Stimulated activated CD4-positive, alpha-beta T cell treated with anti-CD3 and anti-CD28 coated beads, Interleukin-1b, Interleukin-23, amount 100 ng/mL, for 1 hour (primary cell): ENCODE measurements at places on chromosomes 6 and 20.

DNA sequence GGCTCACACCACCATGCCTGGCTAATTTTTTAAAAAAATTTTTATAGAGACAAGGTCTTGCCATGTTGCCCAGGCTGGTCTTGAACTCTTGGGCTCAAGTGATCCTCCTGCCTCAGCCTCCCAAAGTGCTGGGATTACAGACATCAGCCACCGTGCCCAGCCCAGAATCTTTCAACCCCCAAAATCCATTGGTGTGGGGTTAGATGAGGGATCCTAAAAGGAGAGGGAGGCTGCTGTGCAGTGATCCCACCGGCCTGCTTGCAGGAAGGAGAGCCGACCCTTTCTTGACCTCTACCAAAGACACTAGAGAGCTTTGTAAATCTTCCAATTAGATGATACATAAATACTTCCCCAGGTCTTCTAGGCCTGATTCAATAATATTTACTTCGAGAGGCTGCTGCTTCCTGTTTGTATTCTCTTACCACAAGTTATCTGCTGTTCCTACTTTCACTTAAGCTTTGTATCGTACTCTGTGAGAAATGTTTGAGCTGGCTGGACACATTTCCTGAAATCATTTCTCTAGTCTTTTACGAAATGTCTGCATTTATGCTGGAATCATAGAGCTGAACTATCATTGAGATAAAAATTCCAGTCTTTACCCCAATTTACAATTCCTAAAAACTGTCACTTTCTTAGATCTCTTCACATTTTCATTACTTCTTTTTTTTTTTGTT, 49.3 kb upstream of the IER3 start:
- no peak for DNase-seq

GRCh38 chr6:138662471-138662870, 111.1 kb upstream of the CCDC28A start:
- DNase-seq, result no peak

- no peak for DNase-seq
Measured at GRCh38 chr20:46021361-46022359, 7.4 kb upstream of the SLC12A5 start.

DNA sequence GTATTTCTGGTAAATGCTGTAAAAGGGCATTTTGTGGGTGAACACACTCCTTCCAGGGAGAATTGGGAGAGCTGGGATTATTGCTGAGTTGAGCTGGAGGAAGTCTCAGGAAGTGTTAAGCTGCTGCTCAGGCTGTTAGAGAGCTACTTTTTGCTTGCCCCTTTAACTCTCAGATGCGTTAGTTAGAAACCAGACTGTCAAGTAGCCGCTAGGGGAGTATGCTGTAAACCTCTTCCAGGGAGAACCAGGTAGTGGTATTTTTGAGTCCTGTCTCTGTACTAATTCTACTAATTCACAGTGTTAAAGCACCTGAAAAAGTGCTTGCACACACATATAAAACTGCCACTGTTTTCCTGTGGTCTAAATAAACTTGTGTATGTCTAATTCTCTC, 6.6 kb upstream of the GFRAL start:
- DNase-seq, result no peak

GRCh38 chr6:81979329-81979728, 226.8 kb upstream of the TENT5A start:
- DNase-seq, result no peak

GRCh38 chr6:90496258-90497016, 90.4 kb downstream of the MAP3K7 start:
- no peak for DNase-seq

DNA sequence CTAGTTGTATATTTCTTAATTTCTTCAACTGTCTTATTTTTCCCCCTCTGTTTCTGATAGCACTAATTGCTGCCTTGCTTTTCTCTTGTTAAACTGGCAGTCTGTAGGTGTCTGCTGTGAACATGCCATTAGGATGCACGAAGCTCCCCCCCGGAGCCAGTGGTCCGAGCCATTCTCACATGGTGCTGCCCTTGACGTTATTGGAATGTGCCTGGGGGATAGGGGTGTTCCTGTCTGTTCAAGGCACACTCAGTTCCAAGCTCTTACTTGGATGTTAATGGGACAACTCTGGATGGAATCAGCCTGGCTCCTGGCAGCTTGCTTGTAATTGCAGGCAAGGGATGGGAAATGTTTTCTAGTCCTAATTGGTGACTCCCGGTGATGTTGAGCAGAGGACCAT, 68.4 kb downstream of the RREB1 start:
- DNase-seq, result no peak

- no peak for DNase-seq
Measured at GRCh38 chr6:116533233-116533957, 12.1 kb downstream of the TRAPPC3L start.

DNA sequence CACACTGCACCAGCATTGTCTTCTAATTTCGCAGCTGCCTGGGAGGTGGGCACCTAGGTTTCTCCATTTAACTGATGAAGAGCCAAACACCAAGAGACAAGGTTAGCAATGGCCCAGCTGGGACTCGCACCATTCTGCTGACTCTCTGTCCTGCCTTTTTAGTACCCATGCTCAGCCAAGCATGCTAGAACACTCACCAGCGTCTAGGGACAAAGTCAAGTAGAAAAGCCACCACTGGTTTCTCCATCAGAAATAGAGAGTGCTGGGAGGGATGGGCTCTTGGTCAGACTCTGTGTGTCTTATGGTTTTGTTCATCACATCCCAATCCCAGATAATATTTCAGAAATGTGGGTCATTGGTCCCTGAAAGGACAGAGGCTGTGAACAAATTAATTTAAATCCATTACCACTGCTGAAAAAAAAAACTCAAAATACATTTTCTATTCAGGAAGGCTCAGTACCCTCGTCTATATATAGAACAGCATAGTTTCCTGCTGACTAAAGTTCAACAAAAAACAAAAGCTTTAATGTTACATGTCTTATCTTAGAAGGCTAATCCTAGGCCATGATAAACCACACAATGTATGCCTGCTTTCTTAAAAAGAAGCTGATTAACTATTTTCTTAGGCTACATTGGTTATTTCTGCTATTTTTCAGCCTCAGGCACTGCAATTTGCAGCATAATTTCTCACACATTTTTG, 111.0 kb downstream of the TBC1D7 start:
- no peak for DNase-seq

- no peak for DNase-seq
Measured at GRCh38 chr6:127298475-127298874, 31.8 kb downstream of the RNF146 start.

DNA sequence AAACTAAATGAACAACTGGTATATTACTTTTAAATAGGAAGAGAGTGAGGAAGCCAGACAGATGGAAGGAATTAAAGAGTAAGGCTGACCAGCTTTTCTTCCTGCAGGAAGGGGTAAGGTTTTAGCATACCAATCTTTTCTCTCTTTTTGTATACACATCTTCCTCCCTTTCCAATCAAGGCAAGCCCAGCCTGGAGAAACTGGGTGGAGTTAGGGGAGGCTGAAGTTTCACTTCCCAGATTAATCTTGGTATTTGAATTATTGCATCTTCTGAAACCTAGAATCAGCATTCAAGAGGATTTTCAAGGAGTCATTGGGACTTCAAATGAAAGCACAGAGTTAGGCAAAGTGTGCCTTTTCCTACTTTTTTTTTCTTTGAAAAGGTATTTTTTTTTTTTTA, 33.1 kb downstream of the TMEM14A start:
- DNase-seq, result no peak

DNA sequence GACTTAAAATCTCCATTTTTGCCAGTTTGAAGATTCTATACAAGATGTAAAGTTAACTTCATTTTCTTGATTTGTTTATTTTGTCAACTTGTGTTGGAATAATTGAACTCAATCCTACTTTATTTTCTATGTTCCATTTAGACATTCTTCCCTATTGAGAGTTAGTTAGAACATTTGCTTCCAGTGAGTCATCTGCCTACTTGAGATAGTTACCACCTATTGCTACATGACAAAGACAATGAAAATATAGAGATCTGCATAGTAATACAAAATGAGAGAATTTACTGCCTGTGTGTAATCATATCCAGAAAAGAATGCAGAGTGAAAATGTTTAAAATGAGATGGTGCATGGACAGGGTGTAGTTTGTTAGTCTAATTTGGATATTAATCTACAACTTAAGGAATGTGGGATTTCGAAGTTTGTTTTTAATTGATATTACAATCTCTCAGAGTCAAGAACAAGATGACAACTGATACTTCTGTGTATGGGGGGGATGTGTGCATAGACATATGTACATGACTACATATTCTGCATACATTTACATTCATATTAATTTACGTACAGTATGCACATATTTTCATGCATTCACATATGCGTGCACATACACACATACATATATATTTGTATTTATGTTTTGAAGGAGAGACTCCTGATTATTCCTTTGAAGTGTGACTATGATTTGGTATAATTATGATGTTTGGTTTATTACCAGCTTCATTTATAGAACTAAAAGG, 420.1 kb downstream of the NKAIN2 start:
- no peak for DNase-seq

DNA sequence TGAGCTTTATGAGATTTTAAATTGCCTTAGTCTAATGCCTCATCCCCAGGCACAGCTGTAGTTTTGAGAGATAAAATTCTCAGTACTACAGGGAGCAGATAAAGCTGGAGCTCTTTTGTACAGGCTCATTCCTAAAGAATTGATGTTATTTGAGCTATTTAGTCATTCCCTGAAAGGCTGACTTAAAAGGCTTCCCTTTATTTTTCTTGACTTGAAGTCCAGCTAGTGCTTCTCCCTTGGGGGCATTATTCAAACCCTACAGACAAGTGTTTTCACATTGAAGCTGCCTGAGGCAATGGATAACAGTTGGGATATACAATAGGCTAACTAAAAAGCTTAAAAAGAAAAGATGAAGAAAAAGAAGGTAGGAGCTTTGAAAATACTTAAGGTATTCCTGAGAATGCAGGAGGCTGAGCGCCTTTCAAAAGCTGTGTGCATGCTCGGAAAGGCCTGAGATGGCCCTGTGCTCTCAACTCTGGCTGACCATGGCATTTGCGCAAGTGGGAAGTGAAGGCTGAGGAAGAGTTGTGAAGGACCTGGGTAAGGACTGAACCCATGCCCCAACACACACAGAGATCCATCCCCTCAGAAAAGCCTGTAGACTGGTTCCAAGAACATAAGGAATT, 315.1 kb downstream of the SMOC2 start:
- no peak for DNase-seq

DNA sequence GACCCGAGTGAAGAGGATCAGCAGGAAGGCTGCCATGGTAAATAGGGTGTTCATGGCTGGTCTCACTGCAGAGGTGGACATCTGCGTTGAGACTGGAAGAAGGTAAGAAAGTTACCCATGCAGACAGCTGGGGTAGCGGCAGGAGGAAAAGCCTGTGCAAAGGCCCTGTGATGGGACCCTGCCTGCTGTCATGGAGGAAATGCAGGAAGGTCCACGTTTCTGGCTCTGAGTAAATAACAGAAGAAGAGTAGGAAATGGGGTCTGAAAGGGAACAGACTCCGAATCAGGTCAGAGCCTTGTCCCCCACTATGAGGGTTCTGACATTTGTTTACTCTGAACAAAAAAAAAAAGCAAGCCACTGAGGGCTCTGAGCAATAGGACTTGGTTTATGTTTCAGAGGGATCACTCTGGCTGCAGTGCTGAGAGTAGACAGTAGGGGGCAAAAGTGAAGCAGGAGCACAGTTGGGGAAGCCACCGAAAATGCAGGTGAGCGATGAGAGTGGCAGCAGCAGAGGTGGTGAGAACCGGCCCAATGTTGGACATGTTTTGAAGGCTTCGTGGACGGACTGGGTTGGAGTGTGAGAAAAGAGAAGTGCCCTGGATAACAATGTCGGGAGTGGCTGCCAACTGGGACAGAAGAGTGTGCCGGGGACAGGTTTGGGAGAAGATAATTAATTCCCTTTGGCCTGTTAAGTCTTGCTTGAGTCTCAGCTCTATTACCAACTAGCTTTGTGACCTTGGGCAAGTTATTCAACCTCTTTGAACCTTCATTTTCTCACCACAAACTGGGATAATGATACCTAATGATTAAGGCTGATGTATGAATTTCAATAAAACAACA, 57.9 kb upstream of the MAP7 start:
- DNase-seq, result peak; percentile 75

DNA sequence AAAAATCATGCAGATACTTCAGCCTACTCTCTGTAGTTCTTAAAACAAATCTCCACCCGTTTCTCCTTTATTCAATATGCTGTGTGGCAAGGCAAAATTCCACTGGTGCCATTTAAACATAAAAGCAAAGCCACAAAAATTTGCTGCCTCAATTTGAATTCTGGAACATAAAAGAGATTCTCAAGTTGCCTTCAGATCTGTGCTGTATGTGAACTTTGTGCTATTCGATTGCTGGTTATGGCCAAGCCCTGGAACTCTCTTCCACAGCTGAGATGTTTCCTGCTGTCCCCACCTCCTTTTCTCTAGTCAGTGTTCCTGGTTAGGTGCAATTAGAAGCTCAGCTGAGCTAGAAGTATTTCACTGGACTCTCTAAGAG, 395.3 kb upstream of the BTBD3 start:
- DNase-seq, result no peak

DNA sequence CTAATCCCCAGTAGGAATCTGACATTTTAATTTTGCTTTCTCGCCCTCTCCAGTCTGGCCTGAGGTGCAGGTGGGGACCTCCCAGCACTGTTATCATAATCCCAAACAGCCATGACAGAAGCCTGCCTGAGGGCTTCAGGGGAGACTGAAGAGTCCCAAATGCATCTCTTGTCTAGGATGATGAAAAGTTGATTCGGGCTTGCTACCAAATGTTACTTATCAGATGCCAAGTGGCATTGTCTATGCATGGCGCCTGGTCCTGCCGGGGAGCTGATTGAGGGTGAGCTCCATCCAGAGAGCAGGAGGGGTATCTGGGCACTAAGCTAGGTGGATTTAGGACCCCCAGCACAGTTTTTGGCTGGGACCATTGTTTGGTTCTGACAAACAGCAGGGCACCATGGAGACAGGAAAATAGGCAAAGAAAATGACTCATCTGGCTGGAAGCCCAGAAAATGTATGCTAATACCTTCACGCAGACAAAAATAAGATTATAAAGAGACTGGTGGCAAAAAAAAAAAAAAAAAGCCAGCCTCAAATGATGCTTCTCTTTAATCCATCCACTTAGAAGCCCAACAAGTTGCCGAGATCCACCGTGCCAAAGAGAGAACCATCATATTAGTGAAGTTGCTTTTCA, 513.7 kb upstream of the SULF2 start:
- no peak for DNase-seq

- no peak for DNase-seq
Measured at GRCh38 chr6:38445336-38445735, 194.4 kb downstream of the BTBD9 start.
